Stimulated activated CD8-positive, alpha-beta memory T cell treated with anti-CD3 and anti-CD28 coated beads, Interleukin-7, amount 100 ng/mL, for 24 hours (primary cell): ENCODE measurements at places on chromosomes 6 and 20.

DNA sequence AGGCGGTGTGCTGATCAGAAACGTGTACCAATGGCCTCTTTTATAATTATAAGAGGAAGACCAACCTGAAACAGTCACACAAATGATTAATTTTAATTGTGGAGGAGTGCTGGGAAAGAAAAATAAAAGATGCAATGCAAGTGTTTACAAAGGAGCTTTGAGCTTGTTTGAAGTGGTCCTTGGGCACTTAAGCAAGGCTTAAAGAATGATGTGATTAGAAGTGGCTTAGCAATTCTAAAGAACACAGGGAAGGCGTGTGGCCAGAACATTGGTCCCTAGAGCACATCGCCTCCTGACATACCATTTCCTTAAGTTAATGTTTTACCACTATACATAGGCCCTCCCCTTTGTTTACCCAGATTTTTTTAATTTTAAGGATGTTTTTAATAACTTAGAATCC, 26.1 kb downstream of the PTPN1 start:
- no peak for DNase-seq

DNA sequence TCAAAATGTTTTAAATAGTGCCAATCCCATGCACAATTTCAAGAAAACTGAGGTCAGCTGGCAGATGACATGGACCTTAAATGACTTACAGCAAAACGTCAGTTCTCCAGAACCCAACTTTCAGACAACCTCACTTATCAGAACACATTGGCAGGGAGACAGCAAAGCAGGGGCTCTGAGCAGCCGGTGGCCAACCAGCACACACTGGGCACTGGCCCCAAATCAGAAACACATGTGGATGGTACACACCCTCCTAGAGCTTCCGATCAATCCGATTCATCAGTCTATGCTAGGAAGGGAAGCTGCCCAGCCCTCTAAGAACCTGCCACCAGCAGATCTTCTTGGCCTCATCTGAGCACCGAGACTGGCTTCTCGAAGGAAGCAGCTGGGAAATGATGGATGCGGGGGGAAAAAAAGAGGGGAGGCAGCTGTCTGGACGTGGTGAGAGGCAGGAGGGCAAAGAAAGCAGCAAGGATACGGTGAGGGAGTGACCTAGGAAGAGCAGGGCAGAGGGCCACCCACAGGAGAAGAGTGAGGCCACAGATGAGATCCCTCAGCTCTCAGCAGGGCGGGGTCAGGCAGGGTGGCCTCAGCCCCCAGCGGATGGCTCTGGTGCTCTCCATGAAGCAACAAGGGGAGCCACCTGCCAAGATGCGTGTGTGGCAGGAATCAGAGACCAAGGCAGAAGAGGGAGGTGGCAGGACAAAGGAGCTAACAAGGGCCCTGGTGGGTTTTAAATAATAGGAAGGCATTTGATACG, 32.9 kb downstream of the TAF4 start:
- no peak for DNase-seq

DNA sequence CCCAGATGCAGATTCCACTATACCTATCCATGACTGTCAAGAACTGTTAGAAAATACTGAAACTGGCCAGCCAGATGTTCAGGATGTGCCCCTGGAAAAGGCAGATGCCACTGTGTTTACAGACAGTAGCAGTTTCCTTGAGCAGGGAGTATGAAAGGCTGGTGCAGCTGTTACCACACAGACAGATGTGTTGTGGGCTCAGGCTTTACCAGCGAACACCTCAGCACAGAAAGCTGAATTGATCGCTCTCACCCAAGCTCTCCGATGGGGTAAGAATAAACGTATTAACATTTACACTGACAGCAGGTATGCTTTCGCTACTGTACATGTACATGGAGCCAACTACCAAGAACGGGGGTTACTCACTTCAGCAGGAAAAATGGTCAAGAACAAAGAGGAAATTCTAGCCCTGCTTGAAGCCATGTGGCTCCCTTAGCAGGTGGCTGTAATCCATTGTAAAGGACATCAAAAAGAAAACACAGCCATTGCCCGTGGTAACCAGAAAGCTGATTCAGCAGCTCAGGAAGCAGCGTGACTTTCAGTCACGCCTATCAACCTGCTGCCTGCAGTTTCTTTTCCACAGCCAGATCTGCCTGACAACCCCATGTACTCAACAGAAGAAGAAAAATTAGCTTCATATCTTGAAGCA, 459.7 kb upstream of the HTR1E start:
- no peak for DNase-seq

DNA sequence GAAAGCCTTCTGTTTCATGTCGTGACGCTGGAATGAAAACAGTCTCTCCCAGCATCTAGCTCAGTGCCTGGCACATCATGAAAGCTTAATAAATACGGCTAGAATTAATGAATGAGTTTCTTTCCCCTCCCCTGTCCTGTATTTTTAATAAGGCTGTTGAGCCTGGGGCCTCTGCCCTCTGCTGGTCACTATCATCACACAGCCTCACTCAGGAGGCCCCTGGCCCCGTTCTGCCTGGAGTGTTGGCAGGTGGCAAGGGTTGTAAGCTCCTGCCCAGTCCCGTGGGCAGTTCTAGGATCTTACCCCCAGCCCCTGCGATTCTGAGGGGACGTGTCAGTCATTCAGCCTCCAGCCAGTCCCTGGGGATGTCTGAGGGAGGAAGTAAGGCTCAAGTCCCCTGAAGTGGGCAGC, 41.4 kb downstream of the PHACTR3 start:
- no peak for DNase-seq

DNA sequence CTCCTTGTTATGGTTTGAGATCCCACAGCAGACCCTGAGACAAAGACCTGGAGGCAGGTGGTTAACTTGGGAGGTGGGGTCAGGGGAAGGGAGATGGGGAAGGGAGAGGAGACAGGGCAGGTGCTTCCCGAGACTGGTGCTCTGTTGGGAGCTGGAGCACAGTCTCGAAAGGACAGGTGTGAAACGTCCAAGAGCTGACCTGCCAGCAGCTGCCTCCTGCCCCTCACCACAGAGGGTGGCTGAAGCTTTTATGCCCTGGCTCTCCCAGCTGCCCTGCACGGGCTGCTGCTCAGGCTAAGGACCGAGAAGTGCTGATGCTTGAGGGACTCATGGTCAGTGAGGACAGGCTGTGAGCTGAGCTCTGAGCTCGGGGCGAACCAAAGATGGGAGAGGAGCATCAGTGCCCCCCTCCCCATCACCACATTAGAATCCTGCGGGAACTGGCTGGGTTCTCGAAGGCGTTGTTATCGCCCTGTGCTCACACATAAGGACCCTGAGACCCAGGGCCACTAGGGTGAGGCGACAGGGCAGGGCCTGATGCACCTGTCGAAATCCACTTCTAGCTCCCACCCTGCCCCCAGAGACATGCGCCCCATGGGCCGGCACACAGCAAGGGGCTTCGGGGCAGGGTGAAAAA, 25.3 kb upstream of the CD93 start:
- no peak for DNase-seq

GRCh38 chr6:97656706-97657350, 373.8 kb upstream of the MMS22L start:
- DNase-seq: no peak

DNA sequence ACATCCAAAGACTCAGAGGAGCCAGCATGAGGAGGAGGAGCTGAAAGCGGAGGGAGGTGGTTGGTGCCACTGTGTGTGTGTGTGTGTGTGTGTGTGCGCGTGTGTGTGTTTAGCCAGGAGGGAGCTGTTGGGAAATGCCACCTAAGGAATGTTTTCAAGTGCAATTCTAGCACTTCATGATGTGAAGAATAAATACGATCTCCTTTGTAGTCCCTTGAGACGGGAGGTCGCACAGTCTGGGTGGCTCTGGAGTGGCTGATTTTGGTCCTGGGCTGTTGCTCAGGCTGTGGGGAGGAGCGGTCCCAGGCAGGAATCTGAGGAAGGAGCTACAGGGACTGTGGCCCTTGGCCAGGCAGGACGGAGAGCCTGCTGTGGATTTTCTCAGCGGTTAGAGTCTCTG, 93.7 kb downstream of the PPP1R14C start:
- DNase-seq: no peak

- no peak for DNase-seq
Observed at GRCh38 chr6:41546866-41547798, 951 bp downstream of the FOXP4 start.

DNA sequence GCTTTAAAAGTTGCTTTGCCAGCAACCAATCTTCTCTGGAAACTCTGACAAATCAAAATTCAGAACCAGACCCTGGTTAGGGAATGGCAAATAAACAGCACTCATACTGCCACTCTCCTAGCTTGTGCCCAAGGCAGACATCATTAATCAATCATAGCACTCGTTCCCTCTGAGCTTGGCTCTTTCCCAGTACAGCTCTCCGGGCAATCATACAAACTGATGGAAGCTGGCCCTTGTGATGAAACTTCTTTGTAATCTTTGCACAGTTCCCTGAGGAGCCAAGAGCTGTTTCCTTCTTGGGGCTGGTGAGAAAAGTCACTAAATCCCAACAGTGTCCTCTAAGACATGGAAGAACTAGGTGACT, 34.7 kb downstream of the KIAA1755 start:
- DNase-seq: no peak

DNA sequence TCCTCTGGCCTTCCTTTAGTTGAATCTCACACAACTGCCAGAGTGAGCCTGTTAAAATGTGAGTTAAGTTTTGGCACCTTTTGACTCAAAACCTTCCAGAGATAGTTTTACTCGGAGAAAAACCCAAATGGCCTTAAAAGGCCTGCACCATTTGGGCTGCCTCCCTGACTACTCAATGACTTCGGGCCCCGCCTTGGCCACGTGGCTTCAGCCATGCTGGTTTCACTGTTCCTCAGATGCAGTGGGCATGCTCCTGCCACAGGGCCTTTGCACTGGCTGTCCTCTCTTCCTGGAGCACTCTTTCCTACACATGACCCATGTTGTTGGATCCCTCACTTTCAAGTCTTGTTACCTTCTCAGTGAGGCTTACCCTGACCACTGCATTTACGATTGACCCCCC, 18.3 kb downstream of the VEGFA start:
- no peak for DNase-seq

GRCh38 chr6:137246164-137246563, 27.0 kb upstream of the IFNGR1 start:
- no peak for DNase-seq

- no peak for DNase-seq
Observed at GRCh38 chr6:106069478-106069877, 16.7 kb upstream of the PRDM1 start.

DNA sequence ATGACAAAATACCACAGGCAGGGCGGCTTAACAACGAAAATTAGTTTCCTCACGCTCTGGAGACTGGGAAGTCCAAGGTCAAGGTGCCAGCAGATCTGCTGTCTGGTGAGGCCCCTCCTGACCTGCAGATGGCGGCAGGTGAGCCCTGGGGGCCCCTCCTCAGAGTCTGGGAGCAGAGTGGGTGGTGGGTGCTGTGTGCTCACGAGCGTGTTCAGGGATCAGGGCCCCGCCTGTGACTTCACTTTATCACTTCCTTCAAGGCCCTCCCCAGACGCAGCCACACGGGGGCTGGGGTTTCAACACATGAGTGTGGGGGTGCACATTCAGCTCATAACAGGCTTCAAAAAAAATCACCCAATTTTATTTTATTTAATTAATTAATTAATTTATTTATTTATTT, 39.3 kb downstream of the SLC2A4RG start:
- no peak for DNase-seq

GRCh38 chr6:52304983-52305390, 20.4 kb upstream of the MCM3 start:
- no peak for DNase-seq
